ENCODE measurements at places on chromosomes 16 and 17.

GRCh38 chr16:78906135-78906534, 694.4 kb downstream of the MAF start:
- DNase-seq, result no peak

DNA sequence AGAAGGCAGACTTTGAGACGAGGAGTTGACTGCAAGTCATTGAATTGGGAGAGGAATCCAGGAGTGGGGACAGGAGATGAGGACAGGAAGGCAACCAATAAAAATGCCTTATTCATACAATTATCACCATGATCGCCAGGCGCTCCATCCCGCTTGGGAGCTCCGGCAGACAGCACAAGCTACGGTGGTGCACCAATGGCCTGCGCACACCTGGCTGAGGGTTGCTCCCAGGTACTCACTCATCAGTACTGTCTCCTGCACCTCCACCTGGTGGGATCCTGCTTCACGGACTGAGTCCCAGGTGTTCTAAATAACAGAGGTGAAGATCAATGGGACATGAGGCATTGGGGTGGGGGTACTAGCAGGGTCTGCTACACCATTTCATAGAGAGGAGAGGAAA, 160.0 kb upstream of the TNRC6C start:
- DNase-seq, result no peak

- no peak for DNase-seq
Observed at GRCh38 chr17:36095992-36096391, 6.0 kb upstream of the CCL3 start.

GRCh38 chr17:81165246-81166032, at the start of gene PVALEF:
TSS of gene PVALEF (plus strand) at chr17:81165507. CDS start at chr17:81181227, 15,720 bp downstream.
- no peak for DNase-seq

GRCh38 chr17:16484445-16485175, 7.4 kb downstream of the LRRC75A start:
- no peak for DNase-seq

DNA sequence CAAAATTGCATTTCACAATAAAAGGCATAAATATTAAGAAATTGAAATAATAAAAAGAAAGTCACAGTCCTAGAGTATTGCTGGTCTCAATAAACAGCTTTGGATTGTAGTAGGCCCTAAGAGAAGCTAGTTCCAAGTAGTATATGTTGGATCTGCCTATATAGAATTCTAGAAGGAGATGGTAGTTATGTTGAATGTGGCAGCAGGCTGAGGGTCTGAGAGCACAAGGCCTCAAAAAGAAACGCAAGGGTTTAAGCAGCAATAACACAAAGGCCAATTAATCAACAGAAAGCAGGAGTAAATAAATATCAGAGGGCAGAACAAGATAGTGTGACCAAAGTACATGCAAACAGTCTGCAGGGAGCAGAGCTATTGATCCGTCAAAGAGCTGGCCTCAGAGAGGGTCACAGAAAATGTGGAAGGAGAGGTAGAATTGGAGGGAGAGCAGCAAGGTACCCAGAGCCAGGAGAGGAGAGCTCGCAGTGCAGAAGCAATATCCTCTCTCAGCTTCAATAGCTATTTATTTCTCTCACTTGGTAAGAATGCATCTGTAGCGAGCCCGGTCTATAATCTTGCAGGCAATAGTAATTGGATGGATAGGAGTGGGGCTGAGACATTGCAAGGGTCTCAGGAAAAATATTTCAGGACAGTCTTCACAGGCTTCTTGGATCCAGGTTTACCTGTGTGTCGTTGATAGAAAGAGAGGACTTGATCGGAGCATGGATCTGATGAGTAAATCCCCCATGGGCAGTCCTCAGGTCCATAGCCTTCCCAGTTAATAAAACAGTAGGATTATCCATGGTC, 25.1 kb upstream of the MED13 start:
- no peak for DNase-seq

DNA sequence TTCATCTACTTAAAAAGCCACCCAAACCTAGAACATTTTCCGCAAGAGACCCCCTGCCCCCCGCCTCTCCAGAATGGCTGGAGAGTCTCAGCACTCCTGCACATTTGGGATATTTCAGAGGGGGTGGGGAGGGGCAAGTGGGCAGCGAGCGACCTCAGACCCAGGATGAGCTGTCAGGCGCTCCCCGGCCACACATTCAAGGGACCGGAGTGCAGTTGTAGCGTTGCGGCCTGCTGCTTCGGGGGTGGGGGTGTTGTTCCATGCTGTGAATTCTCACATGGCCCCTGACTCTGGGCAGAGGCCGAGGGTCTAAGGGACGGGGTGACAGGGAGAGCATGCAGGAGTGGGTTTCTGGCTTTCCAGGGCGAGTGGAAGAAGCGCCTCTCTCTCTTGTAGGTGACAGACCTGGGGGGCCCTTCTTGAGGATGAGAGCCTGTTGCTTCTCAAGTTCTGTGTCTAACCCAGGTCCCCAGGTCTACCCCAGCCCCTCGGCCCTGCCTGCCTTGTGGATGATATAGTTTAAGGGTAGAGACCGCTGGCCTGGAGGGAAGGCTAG, 231.2 kb downstream of the SEC14L1 start:
- no peak for DNase-seq

DNA sequence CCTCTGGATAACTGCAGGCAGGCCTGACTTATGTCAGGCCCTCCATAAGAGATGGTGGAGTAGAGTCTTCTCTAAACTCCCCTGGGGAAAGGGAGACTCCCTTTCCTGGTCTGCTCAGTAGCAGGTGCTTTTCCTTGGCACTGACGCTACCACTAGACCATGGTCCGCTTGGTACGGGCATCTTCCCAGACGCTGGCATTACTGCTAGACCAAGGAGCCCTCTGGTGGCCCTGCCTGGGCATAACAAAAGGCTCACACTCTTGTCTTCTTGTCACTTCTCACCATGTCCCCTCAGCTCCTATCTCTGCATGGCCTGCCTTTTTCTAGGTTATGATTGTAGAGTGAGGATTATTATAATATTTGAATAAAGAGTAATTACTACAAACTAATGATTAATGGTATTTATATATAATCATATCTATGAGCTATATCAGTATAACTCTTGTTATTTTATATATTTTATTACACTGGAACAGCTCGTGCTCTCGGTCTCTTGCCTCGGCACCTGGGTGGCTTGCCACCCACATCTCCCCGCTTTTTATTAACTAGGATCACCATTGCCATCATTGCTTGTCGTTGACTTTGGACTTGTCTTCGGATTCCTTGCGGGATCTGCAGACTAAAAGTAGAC, 59.8 kb upstream of the ARL4D start:
- DNase-seq, result peak; percentile 88

- DNase-seq, result no peak
Observed at GRCh38 chr17:14372905-14373613, 72.2 kb downstream of the HS3ST3B1 start.

DNA sequence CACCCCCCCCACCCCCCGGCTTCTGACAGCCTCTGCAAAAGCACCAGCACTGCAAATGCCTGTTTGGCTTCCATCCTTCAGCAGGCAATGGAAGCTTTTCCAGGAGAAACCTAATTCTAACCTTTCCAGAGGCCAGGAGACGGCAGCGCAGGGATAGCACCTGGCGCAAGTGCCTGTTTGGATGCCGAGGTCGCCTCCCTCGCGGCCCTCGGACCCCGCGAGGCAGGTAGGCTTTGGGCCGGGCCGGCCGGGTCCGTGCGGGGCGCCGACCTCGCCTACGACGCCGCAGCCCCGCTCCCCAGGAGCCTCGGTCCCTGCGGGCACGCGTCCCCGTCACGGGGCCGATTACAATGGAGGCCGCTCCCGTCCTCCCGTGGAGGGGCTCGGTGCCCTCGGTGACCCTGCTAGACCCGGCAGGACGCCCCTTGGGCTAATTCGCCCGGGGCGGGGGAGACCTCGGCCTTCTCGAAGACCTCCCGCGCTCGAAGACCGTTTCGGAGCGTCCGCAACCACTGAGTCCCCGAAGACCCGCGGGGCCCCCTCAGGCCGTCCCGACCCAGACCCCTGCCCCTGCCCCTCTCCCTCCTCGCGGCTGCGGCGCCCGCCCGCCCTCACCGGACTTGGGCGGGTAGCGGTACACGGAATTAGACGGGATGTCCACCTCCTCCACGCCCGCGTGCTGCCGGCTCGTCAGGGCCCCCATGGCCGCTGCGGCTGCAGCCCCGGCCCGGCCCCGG, 587 bp downstream of the RNF157 start:
- no peak for DNase-seq

GRCh38 chr17:79600681-79601131, 10.1 kb downstream of the RBFOX3 start:
- DNase-seq, result no peak

DNA sequence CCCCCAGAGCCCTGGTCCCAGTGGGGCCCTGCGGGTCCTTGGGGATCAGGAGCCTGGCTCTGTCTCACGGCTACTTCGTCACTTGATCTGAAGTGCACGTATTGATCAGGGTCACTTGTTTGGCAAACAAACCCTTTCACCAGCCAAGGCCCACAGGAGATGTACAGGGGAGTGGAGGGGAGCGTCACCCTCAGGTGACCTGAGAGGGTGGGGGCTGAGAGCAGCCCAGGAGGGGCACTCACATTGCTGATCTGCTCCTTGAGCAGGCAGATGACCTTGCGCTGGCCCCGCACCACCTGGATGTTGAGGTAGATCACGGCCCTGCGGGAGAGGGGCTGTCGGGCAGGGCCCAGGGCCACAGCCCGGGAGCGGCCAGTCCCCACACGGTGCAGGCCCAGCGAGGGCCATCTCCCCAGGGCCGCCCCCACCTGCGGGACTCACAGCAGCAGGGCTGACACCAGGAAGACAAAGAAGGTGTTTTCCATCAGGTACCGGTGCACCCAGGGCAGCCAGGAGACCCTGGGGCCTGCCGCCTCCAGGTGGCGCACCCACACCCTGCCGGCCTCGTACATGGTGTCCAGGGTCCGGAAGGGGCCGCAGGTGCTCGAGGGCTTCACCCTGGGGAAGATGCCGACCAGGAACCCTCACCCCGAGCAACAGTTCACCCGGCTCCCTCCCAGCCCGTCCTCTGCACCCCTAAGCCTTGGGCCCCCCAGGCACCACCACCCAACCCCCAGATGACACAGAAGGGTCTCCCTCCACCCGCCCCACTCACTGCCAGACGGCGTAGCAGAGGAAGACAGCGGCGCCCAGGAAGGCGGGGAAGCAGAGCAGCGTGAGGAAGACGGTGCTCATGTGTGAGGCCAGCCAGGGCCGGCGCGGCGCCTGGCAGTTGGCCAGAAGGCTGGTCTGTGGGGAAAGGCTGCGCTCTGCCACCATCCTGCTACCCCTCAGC, 11.3 kb downstream of the TMC6 start:
- peak; percentile 18 for DNase-seq

DNA sequence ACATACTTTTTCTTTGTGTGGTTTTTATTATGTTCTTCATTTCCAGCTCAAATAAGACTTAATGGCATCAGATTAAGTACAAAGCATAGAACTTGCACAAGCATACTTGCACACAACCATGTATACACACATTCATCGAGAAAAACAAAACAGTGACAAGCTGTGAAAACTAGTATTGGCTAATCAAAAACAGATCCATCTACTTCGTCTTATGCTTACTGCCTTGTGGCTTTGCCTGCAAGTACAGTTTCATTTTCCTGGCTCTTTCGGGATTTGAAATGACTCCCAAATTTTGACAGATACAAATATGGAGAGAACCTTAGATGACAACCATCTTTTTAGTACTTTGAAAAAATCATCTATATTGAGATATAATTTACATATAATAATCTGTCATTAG, 338.3 kb downstream of the BCAS3 start:
- no peak for DNase-seq

- DNase-seq, result no peak
Observed at GRCh38 chr17:75637143-75637538, 3.9 kb downstream of the SMIM5 start.

DNA sequence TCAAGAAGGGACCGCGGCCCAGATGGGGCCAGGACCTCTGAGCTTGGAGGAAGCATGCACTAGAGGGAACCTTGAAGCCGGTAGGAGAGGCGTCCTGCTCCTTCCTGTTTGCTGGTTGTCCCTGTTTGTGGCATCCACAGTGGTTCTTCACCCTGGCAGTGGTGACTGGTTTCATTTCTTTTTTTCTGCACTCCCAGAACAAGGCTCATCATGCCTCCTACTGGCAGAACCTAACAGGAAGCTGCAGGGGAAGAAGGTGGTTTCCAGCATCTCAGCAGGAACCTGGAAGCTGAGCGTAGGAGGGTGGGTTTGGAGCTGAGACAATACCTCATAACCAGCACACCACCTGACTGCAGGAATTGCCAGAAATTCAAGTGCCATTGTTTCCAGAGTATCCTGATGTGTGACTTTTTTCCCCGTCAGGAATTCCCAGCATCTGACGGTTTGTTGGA, 5.8 kb downstream of the TMEM231 start:
- DNase-seq, result peak; percentile 20

DNA sequence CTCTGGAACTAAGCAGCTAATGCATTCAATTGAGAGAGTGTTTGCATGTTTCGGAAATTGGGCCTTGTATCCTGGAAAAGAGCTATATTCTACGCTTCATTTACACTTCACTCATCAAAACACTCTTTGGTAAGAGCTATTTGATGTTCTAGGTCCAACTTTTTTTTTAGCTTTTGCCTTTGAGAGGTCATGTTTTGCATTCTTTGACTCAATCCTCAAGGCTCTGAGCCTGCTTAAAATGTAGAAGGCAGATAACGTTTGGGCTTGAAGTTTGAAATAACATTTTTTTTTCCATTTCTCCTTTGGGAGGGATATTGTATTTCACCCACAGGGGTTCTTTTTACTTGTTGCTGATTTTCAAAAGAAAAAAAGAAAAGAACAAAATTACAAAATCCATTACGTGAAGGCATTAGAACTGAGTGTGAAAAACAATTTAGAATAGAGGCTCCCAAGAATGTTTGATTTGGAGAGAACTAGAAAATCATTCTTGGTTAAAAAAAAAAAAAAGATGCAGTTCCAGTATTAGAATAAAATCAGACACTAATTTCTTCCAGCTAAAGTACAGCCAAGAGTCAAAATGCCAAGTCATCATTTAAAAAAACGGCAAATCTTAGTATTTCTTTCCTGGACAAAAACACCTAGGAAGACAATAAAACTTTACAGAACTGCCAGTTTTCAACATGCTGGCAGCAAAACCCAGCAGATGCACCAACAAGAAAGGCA, 268.5 kb downstream of the GRIN2A start:
- DNase-seq, result no peak

DNA sequence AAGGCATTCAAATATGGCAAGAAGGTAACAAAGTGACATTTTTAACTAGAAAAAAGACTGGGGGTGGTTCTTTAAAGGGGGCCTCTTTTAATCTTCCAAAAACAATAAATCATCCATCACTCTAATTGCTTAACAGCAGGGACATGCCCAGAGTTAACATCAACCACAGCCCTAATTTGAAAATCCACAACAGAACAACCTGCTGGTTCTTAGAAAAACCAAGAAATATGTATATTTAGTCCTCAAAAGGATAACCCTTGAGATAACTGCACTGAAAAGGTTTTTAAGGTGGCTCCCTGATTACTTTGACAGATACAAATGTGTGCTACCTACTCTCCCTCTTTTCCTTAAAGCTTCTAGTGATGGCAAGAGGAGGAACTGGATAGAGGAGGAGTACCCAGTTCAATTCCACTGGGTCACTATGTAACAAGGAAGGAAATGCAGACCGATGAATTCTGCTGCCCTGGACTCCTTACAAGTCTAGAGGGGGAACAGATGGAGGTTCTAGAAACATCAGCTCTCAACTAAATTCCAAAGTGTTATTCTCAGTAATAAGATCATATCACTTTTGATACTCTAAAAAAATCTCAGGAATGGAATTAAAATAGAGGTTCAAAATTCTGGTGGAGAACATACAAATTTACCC, 54.3 kb downstream of the N4BP1 start:
- DNase-seq, result no peak

All from NCI-H2081 (cell line).